ENCODE measurements at places on chromosomes 6 and 20.
A peak's percentile ranks its signal among the peaks of the same experiment; 100 is the strongest.

GRCh38 chr6:163408352-163408991, 6.0 kb upstream of the QKI start:
- no peak for DNase-seq
- no peaks in the 10 kb centered on the region for H3K36me3 ChIP-seq
- H3K27me3 ChIP-seq: no peaks in the 10 kb centered on the region
- peaks cover 25% of the 10 kb centered on the region for H3K4me1 ChIP-seq

DNA sequence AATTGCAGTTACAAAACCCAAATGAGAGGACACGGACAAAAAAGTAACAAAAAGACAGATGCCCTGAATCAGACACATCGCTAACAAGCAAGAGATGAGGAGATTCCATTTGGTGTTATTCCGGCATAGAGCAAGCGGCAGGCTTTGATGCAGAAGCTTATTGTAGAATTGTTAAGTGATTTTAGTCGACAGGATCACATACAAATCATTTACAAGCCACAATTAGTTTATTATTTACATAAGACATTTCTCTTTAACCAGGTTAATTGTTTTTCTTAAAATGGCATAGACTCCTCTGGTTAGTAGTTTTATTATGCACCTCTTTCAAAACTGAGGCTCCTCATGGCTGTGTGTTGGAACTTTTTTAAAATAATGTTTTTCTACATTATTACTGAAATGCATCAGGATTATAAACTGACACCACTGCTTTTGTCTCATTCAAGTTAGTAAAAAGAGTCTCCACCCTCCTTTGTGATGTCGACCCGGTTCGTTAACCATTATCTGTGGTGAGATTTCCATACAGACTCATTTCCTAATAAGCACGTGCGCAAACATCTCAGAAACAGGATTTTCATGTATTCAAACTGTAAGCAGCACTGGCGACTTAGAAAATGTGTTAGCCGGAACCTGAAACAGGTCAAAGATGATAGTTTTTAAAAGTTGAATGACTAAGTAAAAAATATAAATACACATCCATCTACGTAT, 119.8 kb downstream of the COL12A1 start:
- H3K36me3 ChIP-seq: peaks cover 22% of the 10 kb centered on the region
- H3K4me1 ChIP-seq: peaks cover 12% of the 10 kb centered on the region
- H3K27me3 ChIP-seq: no peaks in the 10 kb centered on the region
- H3K27ac ChIP-seq: no peak overlapping the region

GRCh38 chr20:61745397-61746146, 320.1 kb downstream of the TAF4 start:
- H3K27me3 ChIP-seq: peaks cover 6% of the 10 kb centered on the region
- H3K4me1 ChIP-seq: no peaks in the 10 kb centered on the region
- no peak for DNase-seq

- no peak for DNase-seq
- no peak overlapping the region for H3K4me3 ChIP-seq
- H3K27me3 ChIP-seq: no peaks in the 10 kb centered on the region
- no peak overlapping the region for H3K27ac ChIP-seq
Observed at GRCh38 chr6:115524821-115525220, 535.9 kb downstream of the FRK start.

DNA sequence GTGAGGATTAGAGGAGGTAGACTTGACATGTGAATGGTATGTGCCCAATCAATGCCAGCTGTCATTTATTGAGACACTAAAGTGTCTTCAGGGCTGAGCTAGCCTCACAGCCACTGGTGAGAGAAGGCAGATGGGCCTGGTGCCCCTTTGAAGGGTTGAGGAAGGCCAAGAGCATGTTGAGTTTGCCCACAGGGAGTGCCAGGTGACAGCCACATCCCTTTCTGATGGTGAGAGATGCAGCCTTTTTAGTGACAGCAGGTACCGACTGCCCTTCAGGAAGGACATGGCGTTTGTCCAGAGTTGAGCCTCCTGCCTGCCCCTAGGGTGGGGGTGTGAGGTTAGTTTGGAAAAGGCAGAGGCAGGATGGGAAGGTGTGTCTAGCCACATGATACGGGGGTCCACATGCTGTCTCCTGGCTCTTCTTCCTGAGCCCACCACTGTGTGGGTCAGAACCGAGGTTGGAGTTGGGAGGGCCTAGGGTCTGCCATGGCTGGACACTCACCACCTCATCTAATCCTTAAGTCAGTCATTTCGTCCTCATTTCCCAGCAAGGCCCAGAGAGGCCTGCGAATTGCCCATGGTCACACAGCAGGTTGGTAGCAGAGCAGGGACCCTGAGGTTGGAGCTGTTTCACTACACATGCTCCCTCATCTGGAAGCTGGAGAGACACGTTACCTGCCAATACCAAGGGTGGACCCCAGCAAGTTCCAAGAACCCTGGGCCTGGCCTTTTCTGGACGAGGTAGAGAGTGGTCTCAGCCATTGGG, 32.5 kb downstream of the SPDEF start:
- DNase-seq: no peak
- no peaks in the 10 kb centered on the region for H3K4me1 ChIP-seq
- no peak overlapping the region for H3K4me3 ChIP-seq
- no peaks in the 10 kb centered on the region for H3K36me3 ChIP-seq
- H3K27ac ChIP-seq: no peak overlapping the region

DNA sequence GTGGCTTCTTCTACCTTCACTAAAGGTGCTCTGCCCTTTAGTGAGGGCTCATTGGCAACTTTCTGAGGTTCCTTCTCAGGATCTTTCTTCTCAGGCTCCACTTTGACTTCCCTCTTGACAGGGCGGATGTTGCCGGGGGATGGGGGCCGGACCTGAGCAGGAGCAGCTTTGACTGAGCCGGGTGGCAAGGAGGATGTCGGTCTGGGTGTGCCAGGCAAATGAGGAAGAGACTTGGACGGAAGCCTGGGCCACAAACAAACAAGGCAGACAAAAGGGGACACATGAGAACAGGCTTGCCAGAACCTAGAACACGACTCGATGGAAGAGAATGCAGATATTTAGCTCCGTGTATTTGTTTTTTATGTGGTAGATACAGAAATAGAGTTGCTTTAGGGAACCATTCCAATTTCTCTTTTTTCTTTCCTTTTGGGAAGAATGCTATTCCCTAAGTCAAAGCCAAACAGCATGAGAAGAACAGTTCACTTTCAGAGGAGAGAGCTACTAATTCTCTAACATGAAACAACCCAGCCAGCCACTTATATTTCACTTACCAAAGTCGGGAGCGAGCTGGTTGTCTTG, 76.2 kb upstream of the BCLAF1 start:
- H3K27me3 ChIP-seq: no peaks in the 10 kb centered on the region
- peaks cover 5% of the 10 kb centered on the region for H3K4me1 ChIP-seq
- peaks cover 3% of the 10 kb centered on the region for H3K36me3 ChIP-seq
- H3K4me3 ChIP-seq: no peak overlapping the region
- peak; percentile 78 for DNase-seq

GRCh38 chr6:18389479-18389878, 2.3 kb downstream of the RNF144B start:
- H3K27ac ChIP-seq: peak overlapping the region; percentile 29
- peaks cover 17% of the 10 kb centered on the region for H3K4me1 ChIP-seq
- H3K4me3 ChIP-seq: peak overlapping the region; percentile 60
- no peak for DNase-seq
- no peaks in the 10 kb centered on the region for H3K36me3 ChIP-seq
